ENCODE measurements at places on chromosomes 7 and 10. TPM values are rescaled to one million over a fixed set of nuclear protein-coding genes. Genes with fewer than 3 reads are reported as not detected.

DNA sequence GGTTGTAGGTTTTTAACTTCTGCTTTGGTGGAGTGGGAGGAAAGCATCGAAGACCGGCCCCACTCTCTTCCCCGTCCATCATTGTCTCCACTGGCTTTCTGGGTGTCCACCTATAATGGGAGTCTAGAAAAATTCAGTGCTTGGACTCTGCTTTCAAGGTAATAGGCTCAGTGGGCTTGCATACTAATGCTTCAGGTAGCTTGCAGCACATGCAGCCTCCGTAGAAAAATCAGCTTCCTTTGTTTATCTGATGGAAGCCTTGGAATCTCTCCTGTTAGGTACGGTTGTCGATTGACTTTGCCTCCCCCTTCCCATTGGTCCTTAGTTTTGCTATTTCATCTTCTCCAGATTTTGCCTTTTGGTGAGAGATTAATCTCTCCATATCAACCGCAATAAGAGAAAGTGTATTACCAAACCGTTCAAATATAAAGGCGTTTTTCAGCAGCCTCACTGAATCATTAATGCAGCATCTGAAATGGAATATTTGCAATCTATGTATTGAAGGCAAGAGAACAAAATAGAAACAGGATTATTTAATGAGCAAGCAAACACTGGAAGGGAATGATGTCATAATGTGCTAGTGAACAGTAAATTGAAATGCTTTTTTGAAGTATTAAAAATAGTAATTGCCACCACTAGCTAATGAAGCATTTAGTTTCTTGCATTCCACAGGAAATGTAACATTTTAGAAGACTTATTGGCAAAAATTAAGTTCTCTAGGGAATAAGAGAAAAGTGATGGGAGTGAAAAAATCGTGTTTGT, 944 bp downstream of the AVL9 start:
- no peak for DNase-seq

DNA sequence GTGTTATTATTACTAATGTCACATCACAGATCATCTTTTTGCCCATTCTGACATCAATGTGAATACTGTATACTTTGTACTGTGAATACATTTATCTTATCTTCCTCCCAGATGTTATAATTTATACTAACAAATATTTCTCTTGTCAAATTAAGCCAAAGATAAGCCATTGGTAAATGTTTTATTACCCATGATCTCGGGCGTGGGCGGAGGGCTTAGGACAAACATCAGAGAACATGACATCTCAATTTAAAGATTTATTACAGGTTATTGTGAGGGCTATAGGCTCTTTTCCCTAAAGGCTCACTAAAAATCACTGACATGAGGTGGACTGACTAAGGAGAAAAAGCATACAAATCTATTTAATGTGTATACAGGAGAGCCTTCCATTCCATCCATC, 58.2 kb upstream of the DGKB start:
- no peak for DNase-seq

GRCh38 chr10:69320521-69320920, 42.2 kb downstream of the HK1 start:
- DNase-seq = no peak

DNA sequence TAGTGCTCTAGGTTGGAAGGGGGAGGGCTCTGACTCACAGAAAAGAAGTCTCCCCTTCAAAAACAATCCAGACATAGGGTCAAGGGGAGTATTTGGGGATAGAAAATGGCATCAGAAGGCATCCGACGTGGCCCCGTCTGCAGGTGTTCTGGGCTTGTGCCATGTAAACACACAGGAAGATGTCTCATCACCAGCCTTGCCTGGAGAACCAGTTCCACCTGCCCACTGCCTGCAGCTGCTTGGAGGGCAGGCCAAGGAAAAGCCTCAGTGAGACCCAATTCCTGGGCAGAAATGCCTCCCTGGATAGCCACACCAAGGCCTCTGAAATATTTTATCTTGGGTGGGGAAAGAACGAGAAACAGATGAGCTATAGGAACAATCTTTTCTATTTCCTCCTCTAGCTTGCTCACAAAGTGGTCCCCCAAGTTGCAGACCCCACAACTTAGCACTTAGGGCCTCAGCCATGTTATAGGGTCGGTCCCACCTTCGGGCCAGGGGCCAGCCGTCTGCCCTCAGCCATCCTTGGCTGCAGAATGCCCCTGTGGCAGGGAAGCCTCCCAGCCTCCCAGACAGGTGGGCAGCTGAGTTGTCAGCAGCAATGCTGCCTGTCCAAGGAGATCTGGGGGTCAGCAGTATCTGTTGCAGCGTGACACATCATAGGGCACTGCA, 54.3 kb upstream of the ECHDC3 start:
- DNase-seq = no peak

DNA sequence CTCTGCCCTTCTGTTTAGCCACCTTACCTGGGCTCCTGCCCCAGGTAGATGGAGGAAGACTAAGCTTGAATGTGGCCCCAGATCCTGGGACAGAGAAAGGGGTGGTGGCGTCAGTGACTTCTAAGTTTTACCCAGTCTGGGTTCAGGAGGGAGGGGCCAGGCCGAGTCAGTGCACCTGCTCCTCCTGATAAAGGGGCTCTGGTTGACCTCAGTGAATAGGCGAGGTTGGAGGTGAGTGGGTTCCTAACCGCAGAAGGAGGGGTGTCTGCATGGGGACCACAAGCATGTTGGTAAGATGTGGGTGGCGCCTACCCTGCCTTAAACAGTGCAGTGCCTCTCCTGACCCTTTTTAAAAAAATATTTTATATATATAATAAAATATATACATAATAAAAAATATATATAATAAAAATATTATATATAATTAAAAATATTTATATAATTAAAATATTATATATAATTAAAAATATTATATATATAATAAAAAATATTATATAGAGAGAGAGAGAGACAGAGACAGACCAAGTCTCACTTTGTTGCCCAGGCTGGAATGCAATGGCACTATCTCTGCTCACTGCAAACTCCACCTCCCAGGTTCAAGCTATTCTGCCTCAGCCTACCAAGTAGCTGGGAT, 97.3 kb upstream of the GTF2I start:
- DNase-seq = no peak

- no peak for DNase-seq
Observed at GRCh38 chr7:72317341-72317740, 94.8 kb downstream of the CALN1 start.

DNA sequence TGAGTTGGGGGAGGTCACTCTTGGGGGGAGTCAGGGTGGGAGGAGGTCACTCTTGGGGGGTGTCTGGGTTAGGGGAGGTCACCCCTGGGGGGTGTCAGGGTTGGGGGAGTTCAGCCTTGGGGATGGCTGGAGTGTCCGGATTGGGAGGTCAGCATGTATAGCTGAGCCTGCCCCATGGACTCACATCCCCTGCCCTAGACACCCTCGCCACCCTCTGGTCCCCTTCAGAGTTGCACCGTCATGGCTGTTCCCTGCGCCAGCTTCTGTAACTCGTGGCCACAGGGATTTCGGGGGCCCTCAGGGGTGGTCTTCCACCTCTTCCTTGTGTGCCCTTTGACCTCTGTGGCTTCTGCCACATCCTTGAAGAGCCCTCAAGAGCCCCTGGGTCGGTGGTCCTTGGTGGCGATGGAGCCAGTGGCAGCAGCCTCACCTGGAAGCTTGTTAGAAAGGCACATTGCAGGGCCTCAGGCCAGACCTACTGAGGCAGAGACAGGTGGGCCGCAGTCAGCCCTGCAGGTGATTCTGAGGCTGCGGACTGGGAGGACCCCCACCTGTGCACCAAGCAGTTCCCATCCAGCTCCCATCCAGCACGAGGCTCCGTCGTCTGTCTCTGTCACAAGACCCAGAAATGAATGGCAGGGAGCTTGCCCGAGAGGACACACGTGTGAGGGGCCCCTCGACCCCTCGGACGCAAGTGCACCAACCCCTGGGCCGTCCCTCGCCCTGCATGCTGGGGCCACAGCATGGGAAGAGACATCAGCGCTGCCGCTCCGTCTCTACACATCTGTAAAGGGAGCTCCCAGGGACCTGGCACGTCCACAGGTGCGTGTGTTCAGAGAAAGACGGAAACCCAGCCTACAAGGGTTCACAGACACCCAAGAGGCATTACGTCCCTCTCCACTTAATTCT, 44.7 kb upstream of the SUN1 start:
- no peak for DNase-seq

DNA sequence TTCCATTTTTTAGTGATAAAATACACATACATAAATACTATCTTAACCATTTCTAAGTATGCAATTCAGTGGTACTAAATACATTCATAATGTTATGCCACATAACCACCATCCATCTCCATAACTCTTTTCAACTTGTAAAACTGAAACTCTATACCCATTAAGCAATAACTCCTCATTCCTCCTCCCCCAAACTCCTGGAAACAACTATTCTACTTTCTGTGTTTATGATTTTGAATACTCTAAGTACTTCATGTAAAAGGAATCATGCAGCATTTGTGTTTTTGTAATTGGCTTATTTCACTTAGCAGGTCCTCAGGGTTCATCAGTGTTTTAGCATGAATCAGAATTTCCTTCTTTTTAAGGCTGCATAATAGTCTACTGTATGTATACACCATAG, 131.8 kb downstream of the TES start:
- DNase-seq = no peak

DNA sequence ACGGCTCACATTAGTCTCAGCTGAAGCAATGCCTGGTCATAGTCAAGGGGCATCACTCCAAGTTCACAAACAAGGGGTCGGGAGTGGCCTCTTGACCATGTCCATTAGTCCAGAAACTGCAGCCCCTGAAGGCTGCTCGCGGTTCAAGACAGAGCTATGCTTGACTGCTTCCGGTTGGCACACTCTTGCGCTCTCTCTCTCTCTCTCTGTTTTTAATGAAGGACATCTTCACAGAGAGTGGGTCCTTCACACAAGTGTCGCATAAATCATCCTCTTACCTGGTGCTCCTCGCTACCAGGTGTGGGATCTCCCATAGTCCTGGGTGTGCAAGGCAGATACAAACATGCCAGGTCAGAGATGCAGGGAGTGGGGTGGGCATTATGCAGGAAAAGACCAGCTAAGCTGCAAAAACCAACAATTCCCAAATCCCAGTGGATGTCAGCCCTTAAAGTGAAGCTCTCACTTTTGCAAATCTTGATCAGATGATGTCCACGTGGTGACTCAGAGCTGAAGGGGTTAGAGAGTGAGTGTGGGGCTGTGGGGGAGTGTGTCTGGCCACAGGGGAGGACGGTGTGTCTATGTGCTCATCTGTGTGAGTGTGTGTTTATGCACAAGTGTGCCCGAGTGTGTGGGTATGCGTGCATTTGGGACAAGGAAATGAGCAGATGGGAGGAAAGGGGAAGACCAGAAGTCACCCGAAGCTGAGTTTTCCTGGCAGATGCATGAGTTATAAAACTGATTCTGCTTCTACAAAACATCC, 83.7 kb upstream of the PPP2R2D start:
- DNase-seq = no peak

DNA sequence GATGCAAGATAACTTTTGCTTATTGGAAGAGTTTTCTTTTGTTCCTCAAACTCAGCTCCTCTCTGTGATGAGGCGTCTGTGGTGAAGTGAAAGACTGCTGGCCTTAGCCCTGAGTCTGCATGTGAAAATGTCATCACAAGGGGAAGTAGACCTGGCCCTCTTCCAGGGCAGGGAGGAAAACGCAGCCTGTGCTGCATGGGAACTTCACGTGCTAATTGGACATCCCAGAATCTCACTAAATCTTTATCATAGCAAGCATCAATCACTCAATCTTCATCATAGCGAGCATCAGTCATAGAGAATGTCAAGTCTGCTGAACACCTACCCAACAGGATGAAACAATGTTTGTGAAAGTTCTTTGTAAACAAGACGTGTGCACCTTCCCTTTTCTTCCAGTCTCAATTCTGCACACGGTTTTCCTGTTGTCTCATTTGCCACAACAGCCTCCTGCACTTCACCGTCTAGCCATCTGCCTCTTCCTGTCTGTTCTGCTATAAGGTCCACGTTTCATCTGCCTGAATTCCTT, 314.6 kb downstream of the FRMD4A start:
- peak; percentile 39 for DNase-seq

DNA sequence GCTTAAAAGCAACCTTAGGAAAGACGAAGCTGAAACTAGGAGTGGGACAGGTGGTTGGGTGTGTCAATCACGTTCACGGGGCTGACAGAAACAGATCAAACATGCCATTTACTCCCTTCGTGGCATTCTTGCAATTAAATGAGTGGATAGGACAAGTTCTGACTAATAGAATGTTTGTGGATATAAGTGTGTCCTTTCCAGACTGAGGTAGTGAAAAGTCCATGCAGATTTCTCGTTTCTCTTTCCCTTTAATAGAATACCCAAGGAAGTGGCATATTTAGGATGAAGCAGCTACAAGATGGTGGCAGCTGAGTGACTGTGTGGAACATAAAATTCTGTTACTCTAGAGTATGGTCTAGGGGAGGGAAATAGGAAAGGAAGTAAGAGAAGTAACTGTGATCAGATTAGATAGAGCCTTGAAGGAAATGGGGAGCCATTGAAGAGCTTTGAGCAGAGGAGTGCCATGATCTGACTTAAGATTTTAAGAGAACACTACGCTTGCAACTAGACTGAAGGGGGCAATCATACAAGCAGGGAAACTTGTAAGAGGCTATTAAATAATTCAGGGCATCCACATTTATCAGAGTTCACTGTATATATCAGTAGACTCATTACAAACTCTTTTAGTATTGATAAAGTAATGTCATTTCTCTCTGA, 46.3 kb upstream of the HYAL4 start:
- no peak for DNase-seq

DNA sequence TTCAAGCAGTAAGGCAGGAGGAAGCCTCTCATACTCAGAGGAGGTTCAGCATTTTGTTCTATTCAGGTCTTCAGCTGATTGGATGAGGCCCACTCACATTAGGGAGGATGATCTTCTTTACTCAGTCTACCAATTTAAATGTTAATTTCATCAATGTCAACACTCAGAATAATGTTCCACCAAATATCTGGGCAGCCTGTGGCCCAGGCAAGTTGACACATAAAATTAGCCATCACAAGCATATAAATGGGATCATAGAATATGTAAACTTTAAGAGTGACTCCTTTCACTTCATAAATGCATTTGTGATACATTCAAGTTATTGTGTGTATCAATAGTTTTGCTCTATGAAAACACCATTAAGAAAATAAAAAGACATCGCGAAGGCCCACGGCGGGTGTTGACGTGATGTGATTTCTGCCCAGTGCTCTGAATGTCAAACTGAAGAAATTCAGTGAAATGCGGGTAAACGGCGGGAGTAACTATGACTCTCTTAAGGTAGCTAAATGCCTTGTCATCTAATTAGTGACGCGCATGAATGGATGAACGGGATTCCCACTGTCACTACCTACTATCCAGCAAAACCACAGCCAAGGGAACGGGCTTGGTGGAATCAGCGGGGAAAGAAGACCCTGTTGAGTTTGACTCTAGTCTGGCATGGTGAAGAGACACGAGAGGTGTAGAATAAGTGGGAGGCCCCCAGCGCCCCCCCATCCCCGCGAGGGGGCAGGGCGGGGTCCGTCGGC, 536.1 kb upstream of the AUTS2 start:
- peak; percentile 5 for DNase-seq

The PLAU gene
- total RNA-seq = 10.8 TPM

Data from hematopoietic multipotent progenitor cell (in vitro differentiated cells).